ENCODE measurements at places on chromosomes 1 and 21.

DNA sequence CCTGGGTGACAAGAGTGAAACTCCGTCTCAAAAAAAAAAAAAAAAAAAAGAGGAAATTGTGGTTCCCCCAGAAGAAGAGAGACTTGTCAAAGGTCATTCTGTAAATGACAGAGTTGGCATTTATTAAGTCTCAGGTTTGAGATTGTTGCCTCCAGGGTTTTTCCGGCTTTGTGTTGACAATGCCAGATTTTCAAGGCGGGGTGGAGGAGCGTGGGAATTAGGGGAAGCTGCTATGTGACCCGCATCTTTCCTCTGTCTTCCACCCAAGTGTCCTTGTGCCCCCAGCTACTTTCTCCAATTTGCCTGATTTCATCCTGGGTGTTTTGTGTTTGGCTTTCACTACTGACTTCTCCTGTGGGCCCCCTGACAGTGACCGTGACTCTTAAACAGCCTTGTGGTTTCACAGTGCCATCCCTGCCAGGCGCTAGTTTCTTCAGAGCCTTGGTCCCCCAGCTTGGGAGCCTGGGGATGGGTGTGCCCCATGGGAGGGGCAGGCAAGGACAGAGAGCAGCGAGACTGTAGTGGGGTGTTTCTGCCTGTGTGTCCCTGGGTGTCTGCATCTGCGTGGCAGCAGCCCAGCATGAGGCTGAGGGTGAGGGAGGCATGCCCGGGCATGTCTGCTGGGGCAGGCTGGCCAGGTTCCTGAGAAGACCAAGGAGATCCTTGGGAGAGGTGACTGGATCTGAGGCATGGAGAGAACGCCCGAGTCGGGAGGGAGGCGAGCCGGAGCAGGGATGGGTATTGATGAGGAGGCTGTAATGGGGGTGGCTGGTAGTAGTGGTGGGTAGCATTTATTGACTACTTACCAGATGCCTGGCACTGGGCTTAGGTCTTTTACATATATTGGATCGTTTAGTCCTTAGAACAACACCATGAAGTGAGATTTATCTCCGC is 46.3 kb downstream of the IER5 start:
- DNase-seq: peak; percentile 44

DNA sequence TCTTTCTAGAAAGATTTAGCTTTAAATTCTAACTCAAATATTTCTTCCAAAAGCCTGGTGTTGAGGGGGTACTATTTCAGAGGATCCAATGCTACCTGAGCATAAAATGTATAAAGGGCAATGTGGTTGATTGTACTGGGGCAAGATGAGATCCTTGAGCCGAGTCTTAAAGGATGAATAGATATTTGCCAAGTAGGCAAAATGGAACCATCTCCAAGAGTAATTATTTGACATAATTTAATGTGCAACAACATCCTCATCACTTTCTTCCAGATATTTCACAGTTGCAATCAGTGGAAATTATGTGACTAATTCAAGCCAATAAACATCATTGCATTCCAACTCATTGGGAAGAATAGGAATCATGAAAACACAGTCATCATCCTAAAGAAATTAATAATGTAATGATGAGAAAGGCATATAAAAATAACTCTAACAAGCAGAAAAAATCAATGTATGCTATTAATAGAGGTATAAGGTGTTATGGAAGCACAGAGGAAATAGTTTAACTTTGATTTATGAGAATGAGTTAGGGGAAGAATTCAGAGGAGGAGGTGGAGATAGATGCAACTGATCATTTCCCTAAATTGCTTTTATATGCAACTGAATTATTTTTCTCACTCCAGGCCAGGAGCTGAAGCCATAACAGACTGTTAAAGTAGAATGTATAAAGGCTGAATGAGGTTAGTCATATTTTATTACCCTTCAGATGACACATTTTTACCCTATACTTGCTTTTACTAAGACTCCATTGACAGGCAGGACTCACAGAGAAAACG is 30.0 kb upstream of the RGS4 start:
- DNase-seq: no peak

DNA sequence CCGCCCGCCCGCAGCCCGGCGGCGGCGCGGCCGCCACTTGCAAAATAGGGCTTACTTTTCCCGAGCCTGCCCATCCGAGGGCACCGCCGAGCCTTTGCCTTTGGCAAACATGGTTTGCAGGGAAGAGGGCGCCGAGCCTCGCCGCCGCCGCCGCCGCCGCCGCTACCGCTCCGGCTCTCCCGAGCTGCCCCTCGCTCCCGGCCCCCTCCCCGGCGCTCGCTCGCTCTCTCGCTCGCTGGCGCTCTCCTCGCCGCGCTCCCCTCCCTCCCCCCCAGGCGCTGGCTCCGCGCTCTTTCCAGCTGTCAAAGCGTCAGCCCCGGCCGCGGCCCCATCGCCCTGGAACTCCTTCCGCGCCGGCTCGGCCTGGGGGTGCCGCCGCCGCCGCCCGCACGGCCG is 298 bp downstream of the SSBP3 start:
- no peak for DNase-seq

DNA sequence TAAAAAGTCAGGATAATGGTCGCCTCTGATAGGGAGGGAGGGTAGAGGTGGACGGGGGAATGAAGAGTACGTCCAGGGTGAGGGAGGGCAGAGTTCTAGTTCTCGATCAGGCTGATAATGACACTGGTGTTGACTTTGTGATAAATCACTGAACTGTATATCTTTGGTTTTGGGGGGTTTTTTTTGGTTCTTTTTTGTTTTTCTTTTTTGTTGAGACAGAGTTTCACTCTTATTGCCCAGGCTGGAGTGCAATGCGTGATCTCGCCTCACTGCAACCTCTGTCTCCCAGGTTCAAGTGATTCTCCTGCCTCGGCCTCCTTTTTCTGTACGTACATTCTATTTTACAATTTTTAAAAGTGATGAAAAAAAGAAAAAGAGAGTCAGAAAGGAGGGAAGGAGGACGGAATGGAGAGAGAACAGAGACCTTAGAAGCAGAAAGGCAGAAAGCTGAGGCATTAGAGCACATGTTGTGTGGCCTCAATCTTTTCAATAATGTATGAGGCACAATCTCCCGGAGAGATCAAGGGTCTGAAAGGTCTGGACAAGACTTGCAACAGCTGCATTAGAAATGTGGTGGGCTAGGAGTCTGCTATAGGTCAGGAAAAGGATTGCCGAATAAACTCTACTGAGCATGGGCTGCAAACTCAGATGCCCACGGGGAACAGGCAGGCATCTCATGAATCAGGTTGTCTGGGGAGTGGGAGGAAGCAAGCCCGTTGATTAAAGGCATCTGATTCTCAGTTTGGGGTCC is 174.8 kb downstream of the TOMM20 start:
- DNase-seq: no peak

DNA sequence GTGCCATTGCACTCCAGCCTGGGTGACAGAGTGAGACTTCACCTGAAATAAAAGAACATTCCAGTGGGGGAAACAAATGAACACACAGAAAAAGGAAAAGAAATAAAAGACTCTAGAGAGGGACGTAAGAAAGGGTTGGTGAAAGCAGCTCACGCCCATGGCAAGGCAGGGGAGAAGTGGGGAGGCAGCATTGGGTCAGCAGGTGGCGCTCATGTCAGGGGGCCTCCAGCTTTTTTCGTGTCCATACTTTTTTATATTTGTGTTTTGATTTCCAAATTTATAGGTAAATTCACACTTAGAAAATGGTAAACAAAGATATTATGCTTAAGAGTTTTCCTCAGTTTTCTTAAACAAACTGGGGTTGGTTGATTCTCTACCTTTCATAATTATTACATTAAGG is 45.5 kb downstream of the VPS13D start:
- peak; percentile 56 for DNase-seq

DNA sequence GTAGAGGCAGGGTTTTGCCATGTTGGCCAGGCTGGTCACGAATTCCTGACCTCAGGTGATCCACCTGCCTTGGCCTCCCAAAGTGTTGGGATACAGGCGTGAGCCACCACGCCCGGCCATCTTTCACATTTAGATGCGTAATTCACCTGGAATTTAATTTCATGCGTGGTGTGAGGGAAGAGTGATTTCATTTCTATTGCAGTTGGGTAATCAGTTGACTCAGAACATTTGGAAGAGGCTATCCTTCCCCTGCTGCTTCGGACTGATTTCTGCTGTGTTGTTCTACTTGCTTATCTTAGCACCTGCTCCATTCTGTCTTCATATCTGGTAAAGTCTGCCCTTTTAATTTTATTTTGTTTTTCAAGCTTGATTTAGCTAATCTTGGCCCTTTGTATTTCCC is 19.1 kb downstream of the DIP2A start:
- DNase-seq: no peak
